ENCODE measurements at places on chromosomes 12 and 14. TPM values are rescaled to one million over a fixed set of nuclear protein-coding genes. Genes with fewer than 3 reads are reported as not detected.

The PRKAB1 gene
- 10.4 TPM for total RNA-seq

The TMED8 gene
- total RNA-seq, result 5.7 TPM

The APOF gene
- total RNA-seq, result not detected

The WBP11 gene
- total RNA-seq, result 28.0 TPM

The NXPH4 gene
- total RNA-seq, result 17.6 TPM

The ANKRD33 gene
- 0.44 TPM for total RNA-seq

The SYNDIG1L gene
- not detected for total RNA-seq

The SDR9C7 gene
- total RNA-seq, result not detected

The SMCO2 gene
- not detected for total RNA-seq

The KRT82 gene
- total RNA-seq, result not detected

The CLEC2A gene
- not detected for total RNA-seq

The LMO3 gene
- total RNA-seq, result 34.1 TPM

The PGF gene
- 24.0 TPM for total RNA-seq

The LALBA gene
- not detected for total RNA-seq

The KRT6C gene
- not detected for total RNA-seq

The OR6C2 gene
- total RNA-seq, result not detected

The GPX2 gene
- total RNA-seq, result not detected

The PTGER2 gene
- total RNA-seq, result 5.6 TPM

The ENO2 gene
- total RNA-seq, result 13.7 TPM

The PRR4 gene
- total RNA-seq, result not detected

The KLRG1 gene
- total RNA-seq, result 0.69 TPM

The BIN2 gene
- not detected for total RNA-seq

The SLCO1B1 gene
- not detected for total RNA-seq

The DCTN2 gene
- 187 TPM for total RNA-seq

The CCDC38 gene
- total RNA-seq, result not detected

The STAT6 gene
- total RNA-seq, result 106 TPM

The A2M gene
- total RNA-seq, result 189 TPM

Measured in cardiac ventricle fibroblast (primary cell).